Peyer's patch (tissue), 4 donors: ENCODE measurements at places on chromosomes 5 and 9.

GRCh38 chr5:134935711-134936602 lies 31.0 kb downstream of the PCBD2 start:
- no peak overlapping the region for H3K4me3 ChIP-seq
- no peak overlapping the region for H3K27ac ChIP-seq
- no peaks in the 10 kb centered on the region for H3K4me1 ChIP-seq

- H3K36me3 ChIP-seq, result no peaks in the 10 kb centered on the region
- no peaks in the 10 kb centered on the region for H3K4me1 ChIP-seq
- DNase-seq, result no peak
- no peak overlapping the region for H3K27ac ChIP-seq
- H3K4me3 ChIP-seq, result no peak overlapping the region
Observed at GRCh38 chr9:87193925-87194868, 246.9 kb upstream of the GAS1 start.

DNA sequence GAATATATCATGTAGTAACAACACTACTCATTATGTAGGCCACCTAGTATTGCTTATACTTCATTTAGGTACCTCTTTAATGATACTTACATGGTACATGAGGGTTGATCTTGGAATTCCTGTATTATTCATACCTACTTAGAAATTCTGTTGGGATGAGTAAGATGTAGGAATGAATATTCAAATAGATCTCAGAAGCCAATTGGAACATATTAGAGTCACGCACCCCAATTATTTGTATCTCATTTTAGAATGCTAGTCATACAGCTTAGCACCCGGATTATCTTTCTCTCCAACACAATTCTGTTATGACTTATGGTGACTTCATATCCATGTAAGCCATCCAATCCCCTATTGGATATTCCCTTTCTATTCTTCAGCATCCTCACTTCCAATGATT lies 106.7 kb upstream of the SH3GL2 start:
- no peak for DNase-seq
- no peaks in the 10 kb centered on the region for H3K27me3 ChIP-seq
- H3K4me1 ChIP-seq, result no peaks in the 10 kb centered on the region
- no peak overlapping the region for H3K27ac ChIP-seq

GRCh38 chr5:131163276-131164119 lies 1.6 kb downstream of the HINT1 start:
- peaks cover 15% of the 10 kb centered on the region for H3K4me1 ChIP-seq
- peaks cover 43% of the 10 kb centered on the region for H3K36me3 ChIP-seq
- H3K27me3 ChIP-seq, result no peaks in the 10 kb centered on the region
- no peak for DNase-seq
- peak overlapping the region; percentile 68 for H3K4me3 ChIP-seq
